Activated T-cell treated with anti-CD3 and anti-CD28 coated beads, Interleukin-2, amount 50 U/mL, for 72 hours (primary cell): ENCODE measurements at places on chromosomes 4 and X.

DNA sequence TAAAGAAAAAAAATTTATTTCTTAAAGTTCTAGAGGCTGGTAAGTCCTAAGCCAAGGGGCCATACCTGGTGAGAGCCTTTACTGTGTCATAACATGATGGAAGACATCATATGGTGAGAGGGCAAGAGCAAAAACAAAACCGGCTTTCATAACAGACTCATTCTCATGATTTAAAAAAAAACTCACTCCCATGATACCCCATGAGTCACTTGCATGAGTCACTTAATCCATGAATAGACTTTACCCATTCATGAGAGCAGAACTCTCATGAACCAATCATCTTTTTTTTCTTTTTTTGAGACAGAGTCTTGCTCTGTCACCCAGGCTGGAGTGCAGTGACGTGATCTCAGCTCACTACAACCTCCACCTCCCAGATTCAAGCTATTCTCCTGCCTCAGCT is 369.7 kb upstream of the DIAPH2 start:
- DNase-seq = no peak

DNA sequence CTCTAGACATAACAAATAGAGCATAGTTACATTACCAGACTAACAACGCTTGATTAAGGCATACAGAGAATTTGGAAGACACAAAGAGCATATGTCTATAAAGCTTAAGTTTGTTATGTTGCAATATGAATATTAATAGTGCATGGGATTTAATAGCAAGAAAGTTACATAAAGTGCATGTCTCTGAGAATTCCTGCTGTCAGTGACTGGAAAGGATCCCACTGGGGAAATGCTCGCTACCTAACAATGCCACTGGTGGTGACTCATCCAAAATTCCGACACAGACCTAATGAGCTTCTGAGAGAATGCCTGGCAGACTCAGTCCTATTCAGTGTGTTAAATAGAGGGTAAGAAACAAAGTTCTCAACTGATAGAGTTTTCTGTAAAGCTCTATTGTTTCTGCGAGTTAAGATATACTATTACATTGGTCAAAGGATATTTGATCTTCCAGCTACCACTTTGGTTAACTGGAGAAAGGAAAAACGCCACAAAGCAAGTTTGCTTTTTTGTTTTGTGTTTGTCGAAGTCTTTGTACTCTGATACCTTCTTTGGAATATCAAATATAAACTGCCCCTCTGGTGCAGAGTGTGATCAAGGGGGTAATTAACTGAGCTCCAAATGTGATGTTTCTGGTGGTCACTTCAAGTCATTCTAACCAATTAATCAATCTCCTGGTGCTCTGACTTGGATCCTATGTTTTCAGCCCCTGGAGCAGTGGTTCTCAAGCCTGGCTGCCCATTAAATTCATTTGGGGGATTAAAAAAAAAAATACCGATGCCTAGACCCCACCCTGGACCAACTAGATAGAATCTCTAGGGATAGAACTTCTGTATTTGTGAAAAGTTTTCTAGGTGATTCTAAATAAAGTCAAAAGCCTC is 107.9 kb downstream of the PALLD start:
- DNase-seq = no peak

DNA sequence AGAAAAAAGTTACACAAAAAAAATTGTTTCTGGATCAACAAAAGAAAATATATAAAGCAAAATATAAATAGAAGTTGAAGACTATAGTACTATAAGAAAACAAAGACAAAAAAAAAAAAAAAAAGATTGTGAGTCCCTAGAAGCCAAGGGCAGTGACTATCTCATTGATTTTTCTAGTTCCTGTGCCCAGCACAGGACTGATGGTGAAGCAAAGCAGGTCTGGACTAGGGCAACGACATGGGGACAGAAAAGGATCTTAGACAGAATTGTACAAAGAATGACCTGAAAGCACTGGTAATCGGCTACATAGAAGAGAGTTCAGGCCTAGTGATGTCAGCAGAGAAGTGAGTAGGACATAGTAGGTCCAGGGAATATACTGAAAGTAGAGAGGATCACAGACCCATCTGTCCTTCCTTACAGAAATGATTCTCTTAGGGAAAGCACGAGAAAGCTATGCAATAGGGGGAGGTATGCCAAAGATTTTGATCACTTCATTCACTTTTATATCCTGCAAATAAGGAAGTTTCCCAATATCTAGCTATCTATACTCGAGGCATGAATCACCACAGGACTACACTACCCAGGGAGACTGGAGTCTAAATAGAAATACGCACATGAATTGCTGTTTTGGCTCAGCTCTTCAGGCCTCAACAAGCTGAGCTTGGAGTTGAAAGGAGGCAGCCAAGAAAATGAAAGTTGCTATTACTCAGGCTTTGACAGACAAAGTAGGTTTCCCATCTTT is 230.9 kb upstream of the GPC4 start:
- no peak for DNase-seq

- no peak for DNase-seq
These were observed 510.4 kb downstream of the ANKRD50 start for GRCh38 chr4:124202099-124202498.

GRCh38 chrX:46777971-46778810 is 19.3 kb upstream of the SLC9A7 start:
- DNase-seq = no peak

DNA sequence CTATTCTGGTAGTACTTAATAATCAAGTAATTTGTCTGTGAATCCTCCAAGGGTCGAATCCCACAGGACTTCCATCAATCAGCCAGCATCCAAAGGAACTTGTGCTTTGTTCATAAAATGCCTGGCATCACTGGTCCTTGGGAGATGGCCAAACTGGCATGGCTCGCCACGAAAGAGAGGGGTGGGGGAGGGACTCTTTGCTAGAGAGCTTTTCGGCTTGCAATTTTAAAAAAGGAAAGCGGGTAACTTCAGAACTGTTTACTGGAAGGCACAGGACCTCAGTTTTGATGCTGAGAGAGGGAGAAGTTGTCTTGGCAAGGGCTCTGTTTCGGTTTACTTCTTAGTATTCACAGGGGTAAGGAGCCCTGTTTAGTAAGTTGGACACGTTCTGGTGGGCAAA is 79.4 kb upstream of the FHL1 start:
- no peak for DNase-seq

DNA sequence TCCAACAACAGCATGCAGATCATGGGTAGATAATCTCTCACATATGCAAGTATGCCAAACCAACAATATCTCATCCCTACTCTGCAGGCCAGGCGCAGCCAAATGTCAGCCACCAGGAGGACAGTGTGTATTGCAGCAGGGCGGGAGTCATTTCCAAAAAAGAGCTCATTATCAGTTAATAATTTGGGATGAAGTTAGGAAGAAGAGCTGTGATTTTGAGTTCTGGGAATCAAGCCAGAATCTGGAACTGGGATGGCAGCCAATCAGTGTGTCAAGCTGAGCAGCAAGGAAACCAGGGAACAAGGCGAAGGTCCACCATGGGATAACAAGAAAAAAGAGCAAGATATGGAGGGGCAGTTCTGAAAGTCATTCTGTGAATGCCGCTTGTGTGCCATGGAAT is 88.2 kb upstream of the CAMK2D start:
- no peak for DNase-seq

- DNase-seq = no peak
These were observed 64.0 kb downstream of the LNX1 start for GRCh38 chr4:53527326-53527725.

DNA sequence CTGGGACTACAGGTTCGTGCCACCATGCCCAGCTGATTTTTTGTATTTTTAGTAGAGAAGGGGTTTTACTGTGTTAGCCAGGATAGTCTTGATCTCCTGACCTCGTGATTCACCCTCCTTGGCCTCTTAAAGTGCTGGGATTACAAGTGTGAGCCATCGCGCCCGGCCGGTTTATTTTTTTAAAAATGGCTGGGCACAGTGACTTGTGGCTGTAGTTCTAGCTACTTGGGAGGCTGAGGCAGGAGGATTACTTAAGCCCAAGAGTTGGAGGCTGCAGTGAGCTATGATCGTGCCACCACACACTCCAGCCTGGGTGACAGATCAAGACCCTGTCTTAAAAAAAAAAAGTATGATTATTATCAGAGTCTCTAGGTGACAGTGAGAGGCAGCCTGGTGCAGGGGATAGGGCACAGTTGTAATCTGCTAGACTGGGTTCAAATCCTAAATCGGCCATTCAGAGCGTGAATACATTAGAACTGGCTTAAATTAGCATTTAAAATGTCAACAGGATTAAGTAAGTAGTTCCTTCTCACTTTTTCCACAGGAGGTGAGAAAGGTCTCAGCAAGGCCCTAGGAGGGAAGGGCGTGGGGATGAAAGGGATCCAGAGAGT is 435 bp upstream of the MGST2 start:
- no peak for DNase-seq

DNA sequence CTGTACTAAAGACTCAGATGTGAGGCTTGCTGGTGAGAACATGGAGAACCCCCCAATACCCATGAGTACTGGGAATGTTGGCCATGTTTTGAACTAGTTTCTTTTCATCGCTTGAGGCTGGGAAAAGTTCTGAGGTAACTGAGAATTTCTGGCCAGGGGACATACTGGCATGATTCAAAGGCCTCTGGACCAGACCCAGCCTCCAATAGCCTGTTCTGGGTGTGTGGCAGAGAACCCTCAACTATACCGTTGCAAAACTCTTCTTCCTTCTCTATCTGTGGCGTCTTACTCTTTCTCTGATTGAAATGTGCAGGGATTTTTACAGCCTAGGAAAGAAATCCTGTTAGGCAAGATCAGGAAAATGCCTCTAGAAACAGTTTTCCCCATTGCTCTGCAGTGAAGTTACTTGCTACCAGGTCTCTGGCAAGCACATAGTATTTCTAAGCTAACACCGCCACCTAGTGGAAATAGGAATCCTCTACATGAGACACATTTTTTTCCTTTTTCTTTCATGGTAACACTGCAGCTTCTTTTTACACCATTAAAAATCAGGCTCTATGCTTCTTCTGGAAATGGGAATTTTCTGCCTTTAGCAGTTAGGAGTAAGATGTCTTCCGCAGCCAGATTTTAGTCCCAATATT is 170.7 kb upstream of the ZCCHC13 start:
- DNase-seq = peak; percentile 9

GRCh38 chr4:76963131-76963750 is 13.7 kb downstream of the SEPTIN11 start:
- DNase-seq = no peak

GRCh38 chr4:170400361-170400760 is 310.6 kb upstream of the AADAT start:
- DNase-seq = no peak

DNA sequence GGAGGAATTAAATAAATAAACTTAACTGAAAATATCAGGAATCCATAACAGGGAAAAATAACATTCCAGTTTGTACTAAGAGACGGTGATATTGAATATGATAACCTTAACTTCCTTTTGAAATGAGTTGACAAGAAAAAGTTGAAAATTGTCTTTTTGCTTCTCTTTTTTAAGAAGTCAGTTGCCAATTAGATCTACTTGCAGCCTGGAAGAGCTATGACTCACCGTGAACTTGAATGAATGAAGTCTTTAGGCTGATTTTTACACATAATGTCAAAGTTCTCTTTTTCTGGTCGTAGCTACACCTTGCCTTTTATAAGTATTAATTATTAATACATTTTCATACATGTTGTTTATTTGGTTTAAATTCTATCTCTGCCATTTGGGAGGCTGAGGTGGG is 94.4 kb upstream of the HPGD start:
- DNase-seq = no peak

- DNase-seq = no peak
These were observed 72.3 kb downstream of the STAG2 start for GRCh38 chrX:124033821-124034220.

DNA sequence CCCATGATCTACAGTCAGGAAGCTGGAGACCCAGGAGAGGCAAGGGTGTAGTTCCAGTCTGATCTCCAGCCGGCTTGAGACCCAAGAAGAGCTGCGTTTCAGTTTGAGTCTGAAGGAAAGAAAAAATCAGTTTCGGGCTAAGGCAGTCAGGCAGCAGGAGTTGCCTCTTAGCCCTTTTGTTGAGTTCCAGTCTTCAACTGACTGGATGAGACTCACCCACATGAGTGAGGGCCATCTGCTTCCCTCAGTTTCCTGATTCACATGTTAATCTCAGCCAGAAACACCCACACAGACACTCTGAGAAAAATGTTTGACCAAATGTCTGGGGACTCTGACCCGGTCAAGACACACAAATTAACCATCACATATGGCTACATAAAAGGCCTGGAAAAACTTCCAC is 73.6 kb upstream of the ELOVL6 start:
- DNase-seq = no peak

- no peak for DNase-seq
These were observed 21.1 kb downstream of the CPZ start for GRCh38 chr4:8613421-8614364.

GRCh38 chrX:154426916-154427770 is 1.3 kb upstream of the ATP6AP1 start:
- DNase-seq = no peak

DNA sequence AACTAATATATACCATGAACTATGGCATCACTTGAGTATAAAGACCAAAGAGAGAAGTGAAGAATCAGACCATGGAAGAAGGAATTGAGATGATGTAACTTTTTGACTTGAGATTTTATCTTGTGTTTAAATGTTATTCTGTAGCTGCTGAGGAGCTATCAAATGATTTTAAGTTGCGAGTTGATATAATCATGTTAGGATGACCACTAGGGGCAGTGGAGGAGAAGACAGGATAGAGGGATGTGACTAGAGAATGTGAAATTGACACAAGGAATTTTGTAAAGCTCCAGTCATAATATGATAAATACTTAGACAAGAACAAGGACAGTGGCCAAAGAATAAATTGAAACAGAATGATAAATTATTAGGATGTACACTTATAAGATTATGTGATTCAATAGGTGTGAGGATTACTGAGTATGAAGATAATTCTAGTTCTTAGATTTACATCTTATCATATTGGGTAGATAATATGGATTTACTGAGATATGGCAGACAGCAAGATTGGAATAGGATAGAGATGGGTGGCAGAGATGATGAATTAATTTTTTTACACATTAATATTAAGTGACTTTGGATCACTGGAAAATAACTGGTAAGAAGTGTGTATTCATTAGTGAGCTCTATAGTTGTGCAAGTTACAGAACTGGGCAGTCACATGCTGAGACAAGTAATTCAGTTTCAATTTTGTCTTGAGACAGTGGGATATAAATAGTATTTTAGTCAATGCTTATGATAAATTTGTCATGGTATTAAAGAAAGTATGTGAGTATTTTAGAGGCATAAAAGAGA is 816.0 kb upstream of the PCDH10 start:
- no peak for DNase-seq

- no peak for DNase-seq
These were observed 243.9 kb downstream of the UNC5C start for GRCh38 chr4:95304898-95305297.

DNA sequence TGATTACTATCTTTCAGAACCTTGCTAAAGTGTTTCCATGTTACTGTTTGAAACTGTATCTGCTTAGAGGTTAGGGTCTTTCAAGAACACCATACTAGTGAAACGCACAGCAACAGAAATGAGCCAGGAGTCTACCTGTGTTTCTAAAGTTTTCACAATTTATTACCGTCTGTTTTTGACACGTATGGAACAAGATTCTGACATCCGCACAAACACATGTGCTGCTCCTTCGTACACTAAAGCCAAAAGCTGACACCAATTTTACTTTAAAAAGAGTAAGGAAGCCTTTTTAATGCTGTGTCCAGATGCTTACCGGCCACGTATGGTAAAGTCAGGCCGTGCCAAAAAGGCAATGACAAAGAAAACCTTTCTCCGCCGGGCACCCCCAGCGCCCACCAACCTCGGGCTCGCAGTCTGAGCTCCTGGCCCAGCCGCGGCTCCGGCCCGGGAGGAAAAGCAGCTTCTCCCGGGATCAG is 532 bp downstream of the RPS4X start:
- DNase-seq = no peak

- no peak for DNase-seq
These were observed 478.4 kb upstream of the FAM241A start for GRCh38 chr4:111666826-111667360.

GRCh38 chrX:45830343-45830742 is 629.7 kb upstream of the DIPK2B start:
- DNase-seq = no peak
